BJ (cell line): ENCODE measurements at places on chromosomes 2 and 18. TPM values are rescaled to one million over a fixed set of nuclear protein-coding genes. Genes with fewer than 3 reads are reported as not detected.

DNA sequence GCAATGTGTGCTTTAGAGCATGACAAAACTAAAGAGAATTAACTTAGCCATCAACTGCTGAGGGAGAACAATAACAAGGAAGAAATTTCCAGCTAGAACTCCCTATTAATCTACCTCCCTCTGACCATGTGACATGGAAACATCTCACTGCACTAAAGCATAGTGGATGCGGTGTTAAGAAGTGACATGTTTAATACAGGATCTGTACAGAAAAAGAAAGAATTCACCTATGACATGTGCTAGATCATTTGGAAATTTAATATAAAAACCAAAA, 202.3 kb upstream of the KLHL14 start:
- DNase-seq: no peak

Gene CFC1
- polyA plus RNA-seq: not detected in 2 replicates

Gene DCDC2C
- polyA plus RNA-seq: not detected in 2 replicates

DNA sequence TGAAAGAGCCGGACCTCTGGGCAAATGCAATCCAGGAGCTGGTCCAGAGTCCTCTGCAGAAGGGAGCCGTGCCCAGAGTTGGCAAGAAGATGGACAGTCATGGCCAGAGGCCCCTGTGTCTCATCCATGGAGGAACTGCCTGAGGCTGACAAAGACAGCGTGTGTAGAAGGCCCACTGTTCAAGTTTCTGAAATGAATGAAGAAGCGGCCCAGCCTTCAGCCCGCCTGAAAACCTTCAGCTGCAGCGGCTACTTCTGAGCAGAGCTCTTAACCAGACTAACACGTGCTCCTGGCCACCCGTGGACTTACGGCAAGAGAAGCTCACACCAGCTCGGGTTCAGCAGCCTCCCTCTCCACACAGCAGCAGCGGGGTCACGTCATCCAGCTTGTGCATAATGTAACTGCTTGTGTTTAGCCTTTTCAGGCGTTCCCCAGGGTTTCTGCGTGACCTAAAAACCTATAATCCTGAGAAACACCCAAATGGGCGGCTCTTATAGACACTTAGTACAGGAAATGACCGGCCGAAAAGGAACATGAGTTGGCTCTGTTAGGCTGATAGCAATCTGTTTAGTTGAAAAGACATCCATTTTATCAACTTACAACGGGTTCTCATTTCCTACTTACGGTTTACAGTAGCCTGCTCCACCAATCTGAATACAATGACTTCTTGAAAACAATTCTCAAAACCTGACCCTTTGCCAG, at the start of gene FAM124B:
Gene FAM124B, minus strand, starts transcription at position 467 of the 702 bp plus-strand sequence. Its CDS starts 339 bp downstream, at position 128.
- peak; percentile 40 for DNase-seq

DNA sequence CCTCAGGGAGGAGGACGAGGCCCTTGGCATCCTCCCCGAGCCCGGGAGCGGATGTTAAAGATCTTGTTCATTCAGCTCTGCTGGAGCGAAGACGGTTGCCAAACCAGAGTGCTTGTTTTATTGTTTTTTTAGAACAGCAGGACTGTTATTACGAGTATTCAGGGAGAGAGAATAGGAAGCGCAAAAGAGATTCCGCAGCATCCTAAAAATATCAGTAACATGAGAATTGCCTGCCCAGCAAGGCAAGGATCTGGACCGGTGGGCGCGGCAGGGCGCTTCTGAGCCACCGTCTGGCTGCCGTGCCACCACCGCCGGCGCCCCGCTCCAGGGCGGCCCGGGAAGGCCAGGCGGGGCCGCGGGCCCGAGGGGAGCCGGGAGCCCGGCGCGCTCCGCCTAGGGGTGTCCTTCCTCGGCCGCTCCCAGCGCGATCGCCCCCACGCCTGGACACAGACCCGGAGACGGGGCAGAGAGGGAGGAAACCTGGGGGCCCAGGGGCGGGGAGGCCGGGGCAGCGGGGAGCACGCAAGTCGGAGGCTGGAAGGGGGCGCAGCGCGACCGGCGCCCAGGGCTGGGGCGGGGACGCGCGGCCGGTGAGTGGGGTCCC, 843 bp downstream of the CYS1 start:
- peak; percentile 27 for DNase-seq

- DNase-seq: no peak
Observed at GRCh38 chr18:22486667-22487066, 69.0 kb upstream of the CTAGE1 start.

Gene CNGA3
- polyA plus RNA-seq: not detected in 2 replicates

DNA sequence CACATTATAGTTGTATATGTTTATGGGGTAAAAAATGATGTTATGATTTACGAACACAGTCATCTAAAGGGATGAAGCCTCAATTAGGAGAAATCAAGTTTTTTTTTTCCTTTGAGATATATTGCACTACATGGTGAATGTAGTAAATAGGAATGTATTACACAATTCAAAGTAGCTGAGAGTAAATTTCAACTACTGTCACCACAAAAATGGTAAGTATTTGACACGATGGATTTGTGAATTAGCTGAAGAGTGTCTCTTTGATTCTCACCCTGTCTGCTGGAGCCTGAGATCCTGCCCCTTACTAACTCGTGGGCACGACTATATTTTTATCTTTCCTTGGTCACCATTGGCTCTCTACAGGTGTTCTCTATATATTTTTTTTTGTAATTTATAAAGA, 540.4 kb upstream of the DSEL start:
- DNase-seq: no peak

DNA sequence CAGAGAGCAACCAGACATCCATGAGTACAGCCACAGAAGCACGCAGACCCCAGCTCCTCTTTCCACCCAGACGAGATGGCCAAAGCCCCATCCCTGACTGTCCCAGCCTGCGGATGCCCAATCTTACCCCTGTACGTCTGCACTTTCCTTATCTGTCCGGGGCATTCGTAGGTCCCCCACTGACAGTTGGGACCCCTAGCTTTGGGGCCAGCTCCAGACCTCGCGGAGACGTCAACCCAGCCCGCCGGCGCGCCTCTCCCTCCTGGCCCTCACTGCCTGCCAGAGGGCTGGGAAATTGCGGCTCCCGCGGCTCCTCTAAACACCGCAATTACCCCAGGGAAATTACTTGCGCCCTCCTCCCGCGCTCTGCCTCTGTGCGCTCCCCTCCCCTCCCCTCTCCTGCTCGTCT, 2.3 kb downstream of the ECEL1 start:
- DNase-seq: no peak

- DNase-seq: no peak
Observed at GRCh38 chr2:143926736-143927135, 593.2 kb downstream of the ZEB2 start.

Gene TRABD2A
- 3.0 and 3.8 TPM in 2 replicates for polyA plus RNA-seq

DNA sequence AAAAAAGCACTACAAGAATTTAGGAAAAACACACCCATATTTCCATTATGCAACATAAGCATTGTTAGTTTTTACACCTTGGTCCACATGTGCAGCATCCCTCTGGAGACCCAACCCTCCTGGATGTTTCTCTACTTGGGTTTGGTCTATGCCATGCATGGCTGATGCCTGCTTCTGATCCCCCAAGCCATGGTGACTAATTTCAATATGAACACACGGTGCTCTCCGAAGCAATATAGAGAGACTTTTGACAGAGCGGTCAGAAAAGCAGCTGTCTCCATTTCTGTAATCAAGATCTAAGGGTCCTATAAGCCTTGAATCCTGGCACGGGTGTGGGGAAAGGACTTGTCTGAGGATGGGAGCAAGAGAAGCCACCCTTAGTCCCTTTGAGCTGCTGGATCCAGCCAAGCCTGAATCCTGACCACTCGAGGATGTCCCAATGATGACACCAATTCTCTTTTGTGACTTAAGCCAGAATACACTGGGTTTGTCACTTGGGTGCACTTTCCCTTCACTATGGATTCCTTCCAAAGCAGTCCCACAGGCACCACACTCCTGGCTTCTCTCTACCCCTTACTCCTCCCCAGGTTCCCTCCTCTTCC, 91.5 kb downstream of the ACTR2 start:
- DNase-seq: no peak

DNA sequence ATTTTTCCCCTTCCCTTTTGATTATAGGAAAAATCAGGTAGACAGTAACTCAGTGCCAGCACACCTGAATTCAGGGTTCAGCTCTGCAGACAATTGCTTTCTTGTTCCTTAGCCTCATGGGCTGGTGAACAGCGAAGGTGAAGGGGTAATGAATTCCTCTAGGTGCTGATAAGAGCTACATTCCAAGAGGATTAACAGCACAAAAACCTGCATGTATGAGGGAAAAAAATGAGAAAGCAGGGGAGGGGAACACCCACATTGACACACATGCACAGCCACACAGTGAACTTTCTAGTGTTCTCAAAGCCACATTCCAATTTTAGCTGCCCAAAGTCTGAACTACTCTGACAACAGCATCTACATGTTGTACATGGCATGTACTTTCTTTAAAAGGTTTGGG, 46.1 kb downstream of the SPATS2L start:
- DNase-seq: no peak

Gene HOXD1
- not detected in 2 replicates for polyA plus RNA-seq

Gene TGFA
- polyA plus RNA-seq: 0.06 and 0.13 TPM in 2 replicates

Gene TCF7L1
- polyA plus RNA-seq: 1.9 and 3.2 TPM in 2 replicates

Gene SLC9A4
- polyA plus RNA-seq: not detected in 2 replicates

GRCh38 chr2:189014449-189015138, 40.4 kb downstream of the COL3A1 start:
- DNase-seq: no peak

DNA sequence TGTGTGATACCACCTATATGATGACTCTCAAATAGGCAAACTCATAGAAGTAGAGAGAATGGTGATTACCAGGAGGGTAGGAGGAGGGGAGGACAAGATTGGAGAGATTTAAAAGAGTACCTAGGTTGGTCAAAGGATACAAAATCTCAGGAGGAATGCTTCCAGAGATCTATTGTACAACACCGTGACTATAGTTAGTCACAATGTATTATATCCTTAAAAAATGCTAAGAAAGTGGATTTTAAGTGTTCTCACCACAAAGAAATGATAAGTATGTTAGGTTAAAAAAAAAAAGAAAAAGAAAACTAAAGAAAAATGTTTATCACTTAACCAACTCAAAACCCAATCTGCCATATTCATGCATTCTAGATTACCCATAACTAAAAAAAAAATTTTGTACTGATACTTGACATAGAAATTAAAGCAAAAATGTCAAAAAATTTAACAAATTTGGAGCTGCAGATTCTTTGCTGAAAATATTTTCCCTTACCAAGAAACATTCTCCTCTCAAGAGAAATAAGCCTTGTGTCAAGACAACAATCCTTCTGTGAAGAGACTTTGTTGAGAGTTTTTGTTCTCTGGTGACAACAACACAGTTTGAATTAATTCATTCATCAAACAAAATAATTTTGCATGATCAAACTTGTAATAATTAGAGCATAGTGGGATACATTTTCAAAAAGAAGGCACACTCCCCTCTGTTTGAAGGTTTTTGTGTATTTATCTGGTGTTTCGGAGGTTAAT, 213.1 kb downstream of the DNER start:
- DNase-seq: no peak

Gene WNT10A
- not detected in 2 replicates for polyA plus RNA-seq

DNA sequence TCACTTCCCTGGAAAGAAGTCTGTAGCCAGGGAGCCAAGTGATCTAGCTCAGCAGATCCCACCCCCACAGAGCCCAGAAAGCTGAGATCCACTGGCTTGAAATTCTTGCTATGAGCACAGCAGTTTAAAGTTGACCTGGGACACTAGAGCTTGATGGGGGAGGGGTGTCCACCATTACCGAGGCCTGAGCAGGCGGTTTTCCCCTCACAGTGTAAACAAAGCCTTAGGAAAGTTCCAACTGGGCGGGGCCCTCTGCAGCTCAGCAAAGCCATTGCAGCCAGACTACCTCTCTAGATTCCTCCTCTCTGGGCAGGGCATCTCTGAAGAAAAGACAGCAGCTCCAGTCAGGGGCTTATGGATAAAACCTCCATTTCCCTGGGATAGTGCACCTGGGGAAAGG, 887.2 kb upstream of the LRATD1 start:
- DNase-seq: no peak

DNA sequence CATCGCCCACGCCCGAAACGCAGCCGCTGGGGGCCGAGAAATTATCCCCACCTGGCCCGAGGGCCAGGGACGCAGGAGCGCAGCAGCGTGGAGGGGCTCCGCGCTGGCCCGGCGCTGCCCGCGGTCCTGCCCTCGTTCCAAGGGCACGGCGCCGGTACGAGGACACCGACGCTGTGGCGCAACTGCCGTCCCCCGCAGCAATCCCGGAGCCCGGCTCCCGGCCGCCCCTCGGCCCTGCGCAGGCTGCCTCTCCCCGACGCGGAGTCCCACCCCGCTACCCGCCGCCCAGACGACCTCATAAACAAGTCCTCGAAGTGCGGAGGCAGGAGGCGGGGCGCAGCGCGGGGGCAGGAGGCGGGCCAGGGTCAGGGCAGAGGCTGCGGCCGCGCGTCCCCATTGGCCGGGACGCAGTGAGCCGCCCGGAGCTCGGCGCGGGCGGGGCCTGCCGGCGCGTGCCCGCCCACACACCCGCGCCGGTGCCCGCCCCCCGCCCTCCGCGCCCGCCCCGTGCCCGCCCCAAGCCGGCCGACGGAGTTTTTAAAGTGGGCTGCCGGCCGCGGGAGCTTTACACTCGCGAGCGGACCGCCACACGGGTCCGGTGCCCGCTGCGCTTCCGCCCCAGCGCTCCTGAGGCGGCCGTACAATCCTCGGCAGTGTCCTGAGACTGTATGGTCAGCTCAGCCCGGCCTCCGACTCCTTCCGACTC, at the start of gene EPAS1:
Gene EPAS1, plus strand, starts transcription at position 568 of the 706 bp plus-strand sequence. CDS start 505 bp downstream, outside the sequence.
- DNase-seq: peak; percentile 60

DNA sequence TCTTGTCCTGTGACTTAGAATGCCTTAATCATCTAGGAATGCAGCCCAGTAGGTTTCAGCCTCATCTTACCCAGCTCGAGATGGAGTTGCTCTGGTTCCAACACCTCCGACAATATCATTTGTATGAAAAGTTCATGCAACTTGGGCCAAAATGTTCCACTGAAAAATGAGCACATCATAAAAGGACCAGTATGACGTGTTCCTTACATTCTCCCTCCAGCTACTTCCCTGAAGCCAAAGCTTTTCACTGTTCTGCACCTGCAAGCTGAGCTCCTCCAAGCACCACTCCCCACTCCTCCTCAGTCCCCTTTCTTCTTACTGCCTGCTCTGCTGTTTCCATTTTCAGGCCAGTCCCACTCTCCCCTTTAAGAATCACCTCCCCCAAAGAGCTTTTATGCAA, 23.1 kb downstream of the TMEM182 start:
- DNase-seq: no peak
